ENCODE measurements at places on chromosomes 7 and 10.

DNA sequence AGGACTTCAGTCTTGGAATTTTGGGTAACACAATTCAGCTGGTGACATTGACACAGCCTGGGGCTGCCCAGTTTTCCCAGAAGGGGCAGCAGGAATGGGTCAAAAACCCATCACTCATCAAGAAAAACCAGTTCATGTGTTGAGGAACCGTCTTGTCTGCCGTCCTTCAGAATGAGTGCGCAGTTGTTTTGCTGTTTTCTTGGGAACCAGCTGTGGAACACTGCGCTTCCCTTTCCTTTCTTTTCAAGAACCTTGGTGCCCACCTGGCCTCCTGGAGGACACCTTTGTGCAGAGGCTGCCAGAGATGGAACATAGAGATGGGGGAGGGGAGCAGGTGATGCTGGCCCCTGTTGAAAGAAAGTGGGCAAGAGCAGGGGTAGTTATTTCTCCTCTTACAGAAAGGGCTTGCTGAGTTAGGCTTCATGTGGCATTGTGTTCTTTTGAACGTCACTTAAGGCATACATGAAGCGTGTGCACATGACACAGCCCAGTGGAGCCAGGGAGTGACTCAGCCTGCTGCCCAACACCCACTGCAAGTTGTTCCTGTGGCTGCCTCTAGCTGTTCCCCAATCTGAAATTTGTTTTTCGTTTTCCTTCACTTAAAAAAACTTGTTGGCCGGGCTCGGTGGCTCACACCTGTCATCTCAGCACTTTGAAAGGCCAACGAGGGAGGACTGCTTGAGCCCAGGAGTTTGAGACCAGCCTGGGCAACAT lies 87.4 kb upstream of the TNS3 start:
- DNase-seq = peak; percentile 60

DNA sequence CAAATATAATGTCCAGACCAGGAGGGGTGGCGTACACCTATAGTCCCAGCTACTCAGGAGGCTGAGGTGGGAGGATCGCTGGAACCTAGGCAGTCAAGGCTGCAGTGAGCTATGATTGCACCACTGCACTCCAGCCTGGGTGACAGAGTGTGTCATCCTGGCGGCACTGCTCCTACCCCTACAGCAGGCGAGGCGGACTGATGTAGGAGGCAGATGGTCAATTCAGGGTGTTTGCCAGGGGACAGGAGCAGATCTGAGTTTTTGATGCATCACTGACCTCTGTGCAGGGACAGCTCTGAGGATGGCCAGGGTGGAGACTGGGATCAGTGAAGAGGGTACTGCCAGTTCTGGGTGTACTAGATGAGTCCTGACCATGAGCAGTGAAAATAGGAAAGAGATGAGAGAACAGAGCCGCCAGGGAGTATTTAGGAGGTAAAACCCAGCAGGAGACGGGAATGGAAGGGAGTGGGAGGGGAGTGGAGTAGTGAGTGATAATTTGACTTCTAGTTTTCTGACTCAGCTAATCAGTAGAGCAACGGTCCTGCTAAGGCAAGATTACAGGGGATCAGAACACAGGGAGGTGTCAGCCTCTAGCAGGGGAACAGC lies 75.3 kb downstream of the HIP1 start:
- no peak for DNase-seq

- no peak for DNase-seq
Measured at GRCh38 chr7:90951986-90952954, 312.0 kb upstream of the FZD1 start.

DNA sequence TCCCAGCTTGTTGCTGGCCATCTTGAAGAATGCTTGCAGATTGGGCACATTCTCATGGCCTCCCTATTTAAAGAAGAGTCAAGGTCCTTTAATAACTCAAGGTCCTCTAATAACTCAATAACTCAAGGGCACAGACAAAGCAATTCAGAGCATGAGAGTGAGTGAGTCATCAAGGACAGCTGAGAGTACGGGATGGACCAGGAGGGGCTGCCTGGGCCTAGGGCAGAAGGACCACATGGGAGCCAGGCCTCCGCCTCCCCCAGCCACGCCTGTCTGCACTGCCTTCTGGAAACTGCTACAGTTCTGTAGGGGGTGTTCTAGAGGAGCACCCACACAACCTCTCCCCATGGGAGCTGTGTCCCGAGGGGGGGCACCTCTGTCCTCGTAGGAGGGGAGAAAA lies 48.9 kb downstream of the ZNF503 start:
- DNase-seq = peak; percentile 54

DNA sequence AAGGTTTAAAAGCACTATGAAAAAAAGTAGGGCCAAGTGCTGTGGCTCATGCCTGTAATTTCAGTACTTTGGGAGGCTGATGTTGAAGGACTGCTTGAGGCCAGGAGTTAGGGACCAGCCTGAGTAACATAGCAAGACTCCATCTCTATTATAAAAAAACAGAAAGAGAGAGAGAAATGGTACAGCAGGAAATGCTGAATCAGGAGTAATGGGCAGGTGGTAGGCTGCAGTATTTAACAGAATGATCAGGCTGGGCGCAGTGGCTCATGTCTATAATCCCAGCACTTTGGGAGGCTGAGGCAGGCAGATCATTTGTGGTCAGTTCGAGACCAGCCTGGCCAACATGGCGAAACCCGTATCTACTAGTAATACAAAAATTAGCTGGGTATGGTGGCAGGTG lies 49.6 kb downstream of the SCD start:
- DNase-seq = no peak

GRCh38 chr7:55345292-55345691 lies 19.8 kb upstream of the LANCL2 start:
- no peak for DNase-seq

GRCh38 chr10:116158036-116158435 lies 115.0 kb downstream of the GFRA1 start:
- no peak for DNase-seq

GRCh38 chr10:104273899-104274575 lies 5.1 kb downstream of the GSTO2 start:
- no peak for DNase-seq

DNA sequence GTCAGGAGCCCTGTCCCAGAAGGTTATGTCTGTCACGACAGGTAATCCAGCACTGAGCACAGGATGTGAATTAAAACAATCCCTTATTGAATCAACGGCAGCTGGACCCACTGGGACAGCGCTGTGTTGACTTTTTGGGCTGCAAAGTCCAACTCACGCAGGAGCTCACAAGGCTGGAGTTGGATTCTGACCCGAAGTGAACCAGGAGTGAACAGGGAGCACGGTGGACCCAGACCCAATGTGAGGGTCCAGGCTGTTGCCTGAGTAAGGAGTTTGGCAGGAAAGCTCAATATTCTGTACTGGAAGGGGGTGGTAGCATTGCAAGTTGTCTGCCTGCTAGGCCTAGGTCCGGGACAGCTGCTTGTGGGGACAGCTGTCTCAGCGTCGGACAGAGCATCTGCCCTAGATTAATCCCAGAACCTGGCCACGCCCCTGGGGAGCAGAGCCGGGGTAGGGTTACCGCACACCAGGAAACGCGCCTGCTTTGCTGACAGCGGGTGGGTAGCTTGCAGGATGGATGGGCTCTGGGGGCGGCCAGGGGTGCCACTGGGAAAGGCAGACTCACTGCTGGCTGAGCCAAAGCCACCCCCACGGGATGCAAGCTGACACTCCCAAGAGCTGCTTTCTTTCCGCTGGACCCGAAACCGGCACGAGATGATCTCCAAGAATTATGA lies 24.0 kb downstream of the COL26A1 start:
- peak; percentile 45 for DNase-seq

- DNase-seq = no peak
Measured at GRCh38 chr10:110544958-110545537, 22.4 kb upstream of the SMC3 start.

DNA sequence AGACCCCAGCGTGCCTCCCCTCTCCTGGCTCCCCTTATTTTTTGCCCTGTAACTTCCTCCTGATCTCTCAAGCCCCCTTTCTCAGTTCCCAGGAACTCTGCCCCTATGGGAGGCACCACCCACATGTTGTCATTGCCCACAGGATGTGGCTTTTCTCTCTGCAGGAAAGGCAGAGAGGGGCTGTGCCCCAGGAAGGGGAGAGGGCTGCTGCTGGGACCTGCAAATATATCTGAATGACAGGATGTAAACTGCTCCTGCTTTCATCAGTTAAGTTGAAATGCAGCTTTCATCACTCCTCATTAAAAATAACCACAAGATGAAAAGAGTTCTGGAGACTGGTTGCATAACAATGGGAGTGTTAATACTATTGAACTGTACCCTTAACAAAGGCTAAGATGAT lies 103.3 kb downstream of the CLEC2L start:
- no peak for DNase-seq

DNA sequence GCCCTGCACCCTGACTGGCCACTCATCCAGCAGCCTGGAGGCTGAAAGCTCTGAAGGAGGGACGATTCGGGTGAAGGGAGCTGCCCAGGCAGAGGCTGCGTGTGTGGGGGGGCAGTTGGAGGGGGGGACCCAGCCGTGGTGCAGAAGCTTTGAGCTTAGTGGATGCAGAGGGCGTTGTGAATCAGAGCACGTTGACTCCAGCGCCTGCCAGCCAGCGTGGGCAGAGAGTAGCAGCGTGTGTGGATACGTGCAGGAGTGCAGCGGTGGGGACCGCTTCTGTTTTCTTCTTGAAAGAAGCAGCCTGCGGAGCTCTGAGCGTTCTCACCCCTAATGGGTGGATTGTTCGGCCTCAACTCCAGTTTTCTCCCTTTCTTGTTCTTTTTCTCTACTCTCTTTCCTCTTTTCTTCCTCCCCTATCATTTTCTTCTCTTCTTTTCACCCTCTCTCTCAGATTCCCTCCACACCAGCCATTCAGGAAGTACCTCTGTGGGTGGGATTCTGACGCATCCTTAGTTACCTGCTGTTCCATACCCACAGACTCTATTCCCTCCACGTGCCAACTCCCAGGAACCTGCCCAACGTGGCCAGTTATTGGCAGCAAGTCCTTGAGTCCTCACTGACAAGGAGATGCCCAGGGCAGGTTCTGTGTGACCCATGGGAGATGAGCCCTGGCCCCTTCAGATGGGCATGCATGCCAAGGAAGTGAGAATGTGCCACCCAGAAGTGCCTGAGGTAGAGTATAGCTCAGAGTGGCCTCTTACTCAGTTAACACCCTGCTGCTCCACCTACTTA lies 47.4 kb downstream of the SORCS3 start:
- DNase-seq = no peak

GRCh38 chr7:50477640-50478039 lies 27.5 kb upstream of the FIGNL1 start:
- DNase-seq = no peak

GRCh38 chr10:44384601-44385025 lies 284 bp downstream of the CXCL12 start:
- DNase-seq = peak; percentile 35

GRCh38 chr7:5634107-5634950 lies 147.1 kb downstream of the RNF216 start:
- DNase-seq = no peak

DNA sequence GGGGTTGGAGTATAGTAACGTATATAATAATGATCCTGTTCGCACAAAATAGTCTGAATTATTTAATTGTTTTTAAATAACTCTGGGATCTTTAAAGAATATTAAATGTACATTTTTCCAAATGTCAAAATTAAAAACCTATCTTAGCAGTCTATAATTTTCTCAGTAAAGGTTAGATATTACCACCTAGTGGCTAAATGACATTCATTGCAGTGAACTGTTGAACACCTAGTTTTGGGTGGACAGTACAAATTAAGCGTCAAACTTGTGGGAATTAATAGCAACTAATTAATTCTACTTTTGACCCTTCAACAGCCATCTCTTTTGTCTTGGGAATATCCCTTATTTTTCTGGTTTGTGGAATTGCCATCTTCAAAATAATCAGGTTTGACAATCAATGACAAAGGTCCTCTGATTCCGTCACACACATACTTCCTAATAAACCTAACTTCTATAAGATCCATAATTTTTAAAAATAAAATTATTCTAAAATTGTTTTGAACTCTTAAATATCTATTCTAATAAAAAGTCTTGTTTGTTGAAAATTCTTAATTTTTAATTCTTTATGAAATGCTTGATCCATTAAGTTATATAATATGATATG lies 165.7 kb downstream of the SEMA3D start:
- no peak for DNase-seq

DNA sequence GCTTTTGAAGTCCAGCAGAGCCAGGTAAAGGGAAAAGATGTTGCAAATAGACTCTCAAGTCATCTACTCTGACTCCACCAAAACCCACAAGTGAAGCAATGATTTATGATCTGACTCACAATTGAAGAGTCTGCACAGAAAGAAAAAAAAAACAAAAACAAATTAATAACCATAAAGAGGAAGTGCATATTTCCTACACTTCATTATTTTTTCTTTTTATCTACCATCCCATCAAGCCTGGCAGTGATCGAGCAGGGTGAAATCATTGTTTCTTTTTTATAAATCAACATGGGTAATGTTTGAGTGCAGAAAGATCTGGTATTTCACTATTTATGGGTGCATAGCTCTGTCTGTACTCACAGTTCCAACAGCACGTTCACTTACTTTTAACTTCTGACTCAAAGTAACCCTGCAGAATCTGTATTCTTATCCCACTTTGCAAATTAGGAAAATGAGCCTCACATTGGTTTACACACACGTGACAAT lies 829.0 kb downstream of the TNS3 start:
- DNase-seq = peak; percentile 72

GRCh38 chr7:151101621-151102396 lies 15.5 kb downstream of the AGAP3 start:
- DNase-seq = no peak

DNA sequence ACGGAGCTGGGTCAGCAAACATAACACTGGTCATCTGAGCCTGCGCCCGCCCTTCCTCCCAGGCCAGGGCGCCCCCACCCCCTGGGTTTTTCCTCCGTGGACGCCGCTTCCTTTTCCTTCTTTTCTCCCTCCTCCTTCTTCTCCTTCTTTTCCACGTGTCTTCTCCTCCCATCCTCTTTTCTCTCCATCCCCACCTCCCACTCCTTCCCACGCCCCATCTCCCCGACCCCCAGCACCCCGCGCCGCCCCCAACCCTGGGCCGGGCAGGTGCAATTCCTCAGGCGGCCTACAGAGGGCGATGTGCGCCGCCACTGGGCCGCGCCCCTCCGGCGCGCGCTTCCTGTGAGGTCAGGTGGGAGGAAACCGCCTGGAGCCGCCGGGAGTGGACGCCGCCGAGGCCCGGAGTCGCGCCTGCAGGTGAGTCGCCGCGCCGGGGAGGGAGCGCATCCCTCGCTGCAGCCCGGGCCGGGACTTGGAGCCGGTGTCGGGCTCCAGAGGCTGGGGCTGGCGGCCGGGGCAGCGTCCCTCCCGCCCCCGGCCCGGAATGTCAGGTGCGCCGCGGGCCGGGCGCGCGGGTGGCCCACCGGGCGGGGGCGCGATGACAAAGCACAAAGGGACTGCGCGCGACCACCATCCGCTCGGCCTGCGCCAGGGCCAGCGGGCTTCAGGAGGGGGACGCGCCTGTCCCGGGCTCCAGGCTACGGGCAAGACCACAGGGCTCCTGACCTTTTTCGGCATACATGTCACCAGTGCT lies at the start of gene FAM241B:
TSS of gene FAM241B (plus strand) at position 351 of the 754 bp plus-strand sequence. CDS start 1,497 bp downstream, outside the sequence.
- peak; percentile 73 for DNase-seq

Data from HTR-8/SVneo (cell line).